A549 treated with RU486 at 1 μM for 4 hours (cell line): ENCODE measurements at places on chromosomes 2 and 18. TPM values are rescaled to one million over a fixed set of nuclear protein-coding genes. Genes with fewer than 3 reads are reported as not detected.

The LBH gene
- total RNA-seq = 117 to 186 TPM (median 142 TPM) in 5 replicates

The CHRNG gene
- total RNA-seq = not detected in 5 replicates

The TMEM178A gene
- total RNA-seq = 0.10 to 0.20 TPM (median 0.15 TPM) in 3 of 5 replicates, not detected in the others

The LIMS4 gene
- total RNA-seq = 0.37 to 1.1 TPM (median 0.56 TPM) in 5 replicates

The CRYBA2 gene
- total RNA-seq = 0.54 TPM in 1 of 5 replicates, not detected in the others

The ITPRIPL1 gene
- total RNA-seq = not detected in 5 replicates

The KRTCAP3 gene
- total RNA-seq = 0.66 to 1.1 TPM (median 0.73 TPM) in 5 replicates

The LBX2 gene
- total RNA-seq = 2.7 to 4.1 TPM (median 3.4 TPM) in 5 replicates

The PRSS56 gene
- 0.14 to 0.27 TPM (median 0.22 TPM) in 4 of 5 replicates, not detected in the other for total RNA-seq

The GAREM1 gene
- 2.8 to 4.2 TPM (median 3.4 TPM) in 5 replicates for total RNA-seq

The GALNT5 gene
- 2.1 to 2.8 TPM (median 2.5 TPM) in 5 replicates for total RNA-seq

The CFC1 gene
- not detected in 5 replicates for total RNA-seq

The TSPYL6 gene
- not detected in 5 replicates for total RNA-seq

The TUBA3E gene
- total RNA-seq = not detected in 5 replicates

The L3MBTL4 gene
- total RNA-seq = not detected in 5 replicates

The CDCA7 gene
- 38.0 to 48.5 TPM (median 47.3 TPM) in 5 replicates for total RNA-seq

The COL4A3 gene
- total RNA-seq = 0.33 to 1.1 TPM (median 0.67 TPM) in 5 replicates

The TCF23 gene
- total RNA-seq = not detected in 5 replicates

The SLC5A7 gene
- total RNA-seq = not detected in 5 replicates

The OXER1 gene
- total RNA-seq = not detected in 5 replicates

The FAM237A gene
- not detected in 5 replicates for total RNA-seq

The FEV gene
- not detected in 5 replicates for total RNA-seq

The IAH1 gene
- 80.2 to 100 TPM (median 95.3 TPM) in 5 replicates for total RNA-seq

The TNFAIP6 gene
- total RNA-seq = 1.3 to 2.0 TPM (median 1.7 TPM) in 5 replicates

The SNORC gene
- 5.3 to 15.8 TPM (median 9.8 TPM) in 5 replicates for total RNA-seq

The IL37 gene
- total RNA-seq = not detected in 5 replicates

The DUSP19 gene
- 0.17 to 0.87 TPM (median 0.45 TPM) in 5 replicates for total RNA-seq
